GM18507 (cell line): ENCODE measurements at places on chromosomes 3 and 15.

DNA sequence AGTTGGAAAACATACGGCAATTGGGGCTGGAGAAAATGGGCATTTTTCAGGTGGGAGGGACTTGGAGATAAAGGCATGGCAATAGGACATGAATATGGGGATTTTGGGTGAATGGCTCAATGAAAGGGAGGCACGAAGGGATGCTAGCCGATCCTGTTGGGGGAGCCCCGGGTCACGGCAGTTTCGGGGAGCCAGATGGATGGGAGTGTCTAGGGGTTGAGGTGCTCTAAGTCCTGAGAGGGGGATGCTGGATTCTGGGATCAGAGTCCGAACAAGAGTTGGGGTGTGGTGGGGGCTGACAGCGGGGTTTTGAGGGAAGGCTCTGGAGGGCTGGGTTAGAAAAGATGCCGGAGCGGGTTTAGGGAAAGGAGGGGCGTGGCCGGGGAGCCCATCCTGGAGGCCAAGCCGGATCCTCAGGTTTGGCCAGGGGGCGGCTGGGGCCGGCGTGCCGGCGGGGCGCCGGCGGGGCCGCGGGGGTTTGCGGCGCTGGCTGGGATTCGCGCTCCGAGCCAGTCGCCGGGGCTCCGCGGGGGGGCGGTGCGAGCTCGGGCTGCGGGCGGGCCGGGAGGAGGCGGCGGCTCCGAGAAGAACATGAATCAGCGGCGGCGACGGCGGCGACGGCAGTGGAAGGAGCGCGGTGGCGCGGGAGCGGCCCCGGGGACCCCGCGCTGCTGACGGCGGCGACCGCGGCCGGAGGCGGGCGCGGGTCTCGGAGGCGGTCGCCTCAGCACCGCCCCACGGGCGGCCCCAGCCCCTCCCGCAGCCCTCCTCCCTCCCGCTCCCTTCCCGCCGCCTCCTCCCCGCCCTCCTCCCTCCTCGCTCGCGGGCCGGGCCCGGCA, at the start of gene TYRO3:
Gene TYRO3, plus strand, starts transcription at position 813 of the 839 bp plus-strand sequence. CDS start 46 bp downstream, outside the sequence.
- DNase-seq = peak; percentile 51

DNA sequence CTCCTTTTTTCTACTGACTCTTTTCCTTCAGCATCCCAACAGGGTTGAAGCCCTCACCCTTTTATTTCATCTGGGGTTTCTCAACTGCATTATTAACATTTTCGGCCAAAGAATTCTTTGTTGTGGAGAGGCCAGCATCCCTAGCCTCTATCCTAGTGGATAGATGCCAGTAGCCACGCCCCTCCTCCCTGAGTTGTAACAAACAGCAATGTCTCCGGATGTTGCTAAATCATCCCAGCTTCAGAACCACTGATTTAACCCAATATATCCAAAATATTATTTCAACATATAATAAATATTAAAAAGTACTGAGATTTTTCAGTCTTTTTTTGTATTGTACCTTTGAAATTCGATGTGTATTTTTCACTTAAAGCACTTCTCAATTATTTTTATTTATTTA, 2.0 kb upstream of the RNF111 start:
- DNase-seq = no peak

DNA sequence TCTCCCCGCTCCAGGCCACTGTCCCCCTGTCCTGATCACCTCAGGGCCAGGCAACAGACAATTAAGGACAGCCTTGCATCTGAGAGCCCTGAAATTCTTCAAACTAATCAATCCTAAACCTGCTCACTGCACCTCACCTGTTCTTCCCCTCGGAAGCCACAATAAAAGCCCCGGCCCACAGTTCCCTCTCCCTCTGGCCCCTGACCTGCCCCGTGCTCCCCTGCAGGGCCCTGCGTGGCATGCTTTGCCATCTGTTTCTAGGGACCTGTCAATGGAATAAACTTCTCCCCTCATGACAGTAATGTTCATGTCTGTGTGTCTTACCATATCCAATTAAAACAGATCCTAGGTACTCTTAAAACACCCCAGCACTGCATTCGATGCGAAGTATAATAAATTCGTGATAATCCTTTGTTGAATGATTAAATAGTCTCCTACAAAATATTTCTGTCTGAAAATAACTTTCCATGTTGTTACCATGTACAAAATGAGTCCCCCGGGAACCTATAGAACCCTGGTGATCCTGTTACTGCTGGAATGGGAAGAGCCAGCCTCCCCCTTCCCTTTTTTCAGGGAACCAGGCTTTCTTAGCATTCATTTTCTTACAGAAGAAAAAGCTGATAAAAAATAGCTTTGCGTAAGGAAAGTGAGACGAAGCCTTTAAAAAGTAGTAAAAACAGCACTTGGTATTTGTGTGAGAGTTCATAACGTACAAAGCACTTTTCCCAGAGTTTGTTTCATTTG, 59.0 kb downstream of the ABTB1 start:
- no peak for DNase-seq

DNA sequence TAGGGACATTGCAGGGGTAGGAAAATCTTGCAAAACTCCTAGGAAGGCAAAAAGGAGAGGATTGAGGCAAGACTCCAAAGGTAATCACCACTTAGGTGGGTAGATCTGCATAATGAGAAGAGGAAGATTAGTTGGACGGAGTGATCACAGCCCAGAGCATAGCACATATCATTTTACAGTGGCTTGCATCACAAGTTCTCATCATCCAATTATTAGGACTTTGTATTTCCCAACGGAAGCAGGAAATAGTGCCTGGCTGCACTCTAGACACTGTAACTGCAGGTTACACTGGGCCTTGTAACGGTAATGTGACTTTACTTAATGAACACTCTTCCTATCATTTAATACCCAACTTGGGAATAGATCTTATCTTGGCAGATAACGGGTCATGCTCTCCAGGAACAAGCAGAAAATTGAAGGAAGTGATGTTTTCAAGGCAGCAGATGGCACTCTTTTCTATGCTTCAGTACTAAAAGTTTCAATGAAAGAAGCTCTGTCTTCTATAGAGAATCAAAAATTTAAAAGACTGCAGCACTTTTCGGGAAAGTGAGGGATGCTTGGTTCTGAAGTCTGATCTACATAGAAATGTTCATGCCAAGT, 101.9 kb upstream of the KCNMB2 start:
- DNase-seq = no peak

DNA sequence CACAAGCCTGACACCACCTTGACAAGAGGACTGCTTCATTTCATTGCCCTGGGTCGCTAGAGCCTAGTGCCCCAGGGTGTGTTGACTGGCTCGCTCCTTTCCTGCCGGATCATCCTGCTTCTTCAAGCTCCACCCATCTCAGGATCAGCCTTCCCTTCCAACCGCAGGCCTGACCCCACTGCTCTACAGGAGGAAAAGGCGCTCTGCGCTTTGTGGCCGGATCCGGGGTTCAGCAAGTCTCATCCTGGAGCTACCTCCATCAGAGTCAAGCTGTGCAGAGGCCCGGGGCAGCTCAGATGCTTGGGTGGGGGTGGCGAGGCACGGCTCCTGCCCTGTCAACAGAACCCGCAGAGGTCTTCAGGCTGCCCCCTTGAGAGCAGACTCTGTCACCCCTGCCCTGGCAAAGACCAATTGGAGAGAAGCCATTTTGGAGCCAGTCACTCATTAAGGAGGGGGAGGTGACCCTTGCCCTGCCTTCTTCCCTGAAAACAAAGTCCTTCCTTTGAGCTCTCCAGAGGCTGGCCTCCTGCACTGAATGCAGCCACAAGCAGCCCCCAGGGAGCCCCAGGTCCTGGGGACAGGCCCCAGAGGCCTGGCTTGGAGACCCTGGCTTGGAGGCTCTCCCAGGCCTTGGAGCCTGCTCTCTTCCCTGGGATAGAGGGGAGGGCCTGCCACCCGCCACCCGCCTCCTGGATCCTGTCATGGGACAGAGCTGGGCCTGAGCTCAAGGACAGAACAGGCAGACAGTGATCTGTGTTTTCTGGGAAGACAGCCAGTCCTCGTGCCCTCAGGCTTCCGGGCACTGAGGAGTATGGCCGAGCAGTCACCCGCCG, 80.3 kb downstream of the CPN2 start:
- DNase-seq = no peak

GRCh38 chr3:120263792-120264191, 21.2 kb downstream of the GPR156 start:
- no peak for DNase-seq

GRCh38 chr3:23341147-23341838, 138.2 kb downstream of the UBE2E2 start:
- DNase-seq = no peak

DNA sequence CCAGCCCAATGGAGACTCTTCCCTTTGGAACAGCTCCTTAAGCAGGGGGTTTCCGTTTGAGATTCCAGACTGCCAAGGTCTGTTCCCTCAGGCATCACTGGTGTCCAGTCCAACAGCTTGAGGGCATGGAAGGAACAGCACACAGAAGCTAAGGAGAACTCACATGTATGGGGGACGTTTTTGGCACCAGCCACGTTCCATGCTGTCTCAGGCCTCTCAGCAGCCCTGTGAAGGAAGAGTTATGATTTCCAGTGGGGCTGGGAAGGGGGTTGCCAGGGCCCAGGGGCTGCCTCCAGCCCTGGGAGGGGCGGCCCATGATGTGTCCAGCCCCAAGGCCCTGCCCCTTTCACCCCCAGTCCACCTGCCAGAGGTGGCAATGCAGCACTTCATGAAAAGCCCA, 7.5 kb upstream of the RHO start:
- DNase-seq = no peak

DNA sequence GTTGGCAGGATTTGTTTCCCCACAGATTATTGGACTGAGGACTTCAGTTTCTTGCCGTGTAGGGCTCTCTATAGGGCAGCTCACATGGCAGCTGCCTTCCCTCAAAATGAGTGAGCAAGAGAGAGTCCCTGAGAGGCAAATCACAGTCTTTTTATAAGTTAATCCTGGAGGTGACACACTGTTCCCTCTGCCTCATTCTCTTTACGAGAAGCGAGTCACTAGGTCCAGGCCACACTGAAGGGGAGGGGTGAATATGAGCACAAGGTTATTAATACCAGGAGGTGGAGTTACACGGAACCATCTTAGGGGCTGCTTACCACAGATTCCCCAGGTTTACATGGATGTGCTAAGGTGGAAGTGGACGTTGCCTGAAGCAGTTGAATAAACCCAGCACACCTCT, 77.0 kb downstream of the LPP start:
- no peak for DNase-seq

DNA sequence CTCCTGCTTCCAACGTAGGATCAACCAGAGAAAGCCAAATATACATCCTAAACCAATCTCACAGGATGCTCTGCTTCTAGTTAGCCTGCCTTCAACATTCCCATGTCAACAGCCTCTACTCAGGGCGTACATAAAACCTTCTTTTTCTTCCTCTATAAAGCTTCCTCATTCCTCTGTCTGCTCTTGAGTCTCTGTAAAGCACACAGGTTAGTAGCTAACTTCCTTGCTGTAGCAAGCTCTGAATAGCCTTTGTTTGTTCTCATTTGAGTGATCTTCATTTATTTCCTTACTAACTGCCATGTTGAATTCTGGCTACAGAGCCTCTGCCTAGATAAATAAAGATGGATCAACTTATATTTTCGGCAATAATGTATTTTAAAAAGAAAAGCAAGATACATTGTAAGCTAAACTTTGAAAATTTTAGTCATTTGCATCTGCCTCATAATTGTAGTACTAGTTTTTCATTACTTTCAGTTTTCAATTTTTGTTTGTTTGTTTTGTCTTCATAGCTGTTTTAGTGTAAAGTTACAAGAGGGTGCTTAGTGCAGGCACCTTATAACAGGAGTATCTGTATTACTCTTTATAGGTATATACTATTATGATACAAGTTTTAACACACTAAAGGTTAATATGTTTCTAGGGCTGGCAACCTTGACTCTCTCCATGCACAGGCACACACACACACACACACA, 498.2 kb downstream of the PYDC2 start:
- DNase-seq = no peak
